Stimulated activated naive CD8-positive, alpha-beta T cell treated with anti-CD3 and anti-CD28 coated beads, Interleukin-15, Interleukin-2, amounts not matched to agents 100 U/mL and 50 U/mL, for 24 hours (primary cell): ENCODE measurements at places on chromosomes 7 and 10.

DNA sequence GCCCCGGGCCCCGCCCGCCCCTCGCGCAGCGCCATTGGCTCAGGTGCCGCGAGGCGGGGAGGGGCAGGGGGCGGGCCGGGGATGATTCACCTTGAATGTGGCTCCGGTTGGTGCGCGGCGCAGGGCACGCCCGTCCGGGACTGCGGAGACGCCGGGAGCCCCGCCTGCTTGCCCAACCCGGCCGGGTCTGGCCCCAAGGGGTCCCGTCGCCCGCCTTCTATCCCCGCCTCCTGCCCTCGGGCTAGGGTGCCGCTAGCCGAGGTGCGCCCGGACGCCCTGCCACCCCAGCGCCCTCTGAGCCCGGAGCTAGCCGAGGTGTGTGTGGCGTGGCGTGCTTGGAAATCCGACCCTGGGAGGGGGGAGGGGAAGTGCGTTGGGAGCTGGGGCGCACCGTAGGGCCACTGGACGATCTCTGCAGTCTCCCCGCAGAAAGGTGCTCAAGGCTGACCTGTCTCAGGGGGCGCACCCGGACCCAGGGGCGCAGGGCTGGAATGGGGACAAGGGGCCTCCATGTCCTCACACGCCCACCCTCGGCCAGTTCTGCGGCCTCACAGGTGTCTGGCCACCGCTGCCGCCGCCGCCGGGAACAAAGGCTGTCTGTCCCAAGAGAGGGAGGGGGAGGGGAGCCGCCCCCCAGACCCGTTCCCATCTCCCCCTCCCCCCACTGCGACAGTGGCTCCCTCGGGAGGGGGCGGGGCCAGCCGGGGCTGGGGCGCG lies 168.9 kb downstream of the NRF1 start:
- peak; percentile 85 for DNase-seq

- DNase-seq, result no peak
Measured at GRCh38 chr10:98246911-98247805, 20.8 kb downstream of the LOXL4 start.

DNA sequence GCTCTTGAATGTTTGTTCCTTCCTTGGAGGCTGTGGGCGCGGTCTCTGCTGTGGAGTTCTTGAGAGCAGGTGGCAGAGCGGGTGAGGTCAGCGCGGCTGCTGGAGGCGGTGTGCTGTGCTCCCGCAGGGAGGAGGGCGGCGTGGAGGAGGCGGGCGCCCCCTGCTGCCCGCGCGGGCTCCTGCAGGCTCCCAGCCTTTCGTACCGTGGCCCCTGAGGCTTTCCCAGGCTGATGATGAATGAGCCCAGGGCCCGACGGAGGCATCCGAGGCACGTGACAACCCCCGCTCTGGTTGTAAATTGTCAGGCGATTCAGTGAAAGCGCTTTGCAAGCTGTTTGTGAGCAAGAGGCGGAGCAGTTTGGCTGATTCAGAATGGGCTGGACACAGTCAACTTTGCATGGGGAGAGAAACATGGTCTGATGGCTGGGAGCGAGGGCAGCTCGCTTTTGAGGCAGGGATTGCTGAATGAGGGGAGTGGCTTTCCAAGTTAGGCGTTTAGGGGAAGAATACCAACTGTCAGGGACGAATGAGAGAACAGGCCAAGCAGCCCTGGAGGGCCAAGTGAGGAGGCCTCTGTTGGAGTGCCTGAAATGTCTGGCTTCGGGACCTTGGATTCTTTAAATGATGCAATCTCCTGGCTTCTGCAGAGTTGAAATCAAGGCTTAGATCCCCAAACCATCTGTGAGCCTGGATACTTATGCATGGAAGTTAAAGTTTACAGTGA lies 46.6 kb downstream of the CDHR3 start:
- DNase-seq, result peak; percentile 83

DNA sequence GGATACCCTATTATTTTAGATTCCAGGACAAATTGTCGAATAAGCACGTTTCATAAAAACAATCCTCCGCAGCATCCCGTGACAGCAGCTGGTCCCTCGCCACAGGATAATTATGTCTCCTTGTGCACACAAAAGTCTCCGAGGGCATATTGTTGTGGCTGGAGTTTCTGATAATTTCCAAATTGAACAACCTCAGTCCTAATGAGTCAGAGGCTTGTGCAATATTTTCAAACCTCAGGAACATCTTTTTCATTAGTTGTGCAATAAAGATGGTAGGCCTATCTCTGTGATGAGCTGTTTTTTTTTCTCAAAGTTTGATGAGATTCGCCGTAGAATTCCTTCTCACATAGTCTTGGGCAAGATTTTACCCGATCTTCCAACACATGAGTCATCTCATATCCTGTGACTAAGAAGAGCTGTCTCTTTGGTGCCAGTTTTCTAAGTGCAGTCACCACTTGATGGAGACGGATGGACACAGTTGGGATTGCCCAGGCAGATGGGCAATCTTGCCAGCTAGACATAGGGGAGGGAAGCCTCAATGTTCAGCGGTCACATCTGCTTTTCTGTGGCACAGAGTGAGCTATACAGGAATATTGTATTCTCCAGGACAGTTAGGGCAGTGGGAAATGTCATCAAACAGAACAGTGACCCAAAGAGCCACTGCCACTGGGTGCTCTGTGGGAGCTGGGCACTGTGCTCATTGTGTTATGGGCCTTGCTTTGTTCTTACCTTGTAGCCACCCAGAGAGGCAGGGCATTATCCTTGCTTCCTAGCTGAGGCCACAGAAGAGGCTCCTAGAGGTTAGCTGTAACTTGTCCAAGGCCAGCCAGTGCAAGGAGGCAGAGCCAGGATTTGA lies 7.8 kb downstream of the HTRA1 start:
- no peak for DNase-seq

DNA sequence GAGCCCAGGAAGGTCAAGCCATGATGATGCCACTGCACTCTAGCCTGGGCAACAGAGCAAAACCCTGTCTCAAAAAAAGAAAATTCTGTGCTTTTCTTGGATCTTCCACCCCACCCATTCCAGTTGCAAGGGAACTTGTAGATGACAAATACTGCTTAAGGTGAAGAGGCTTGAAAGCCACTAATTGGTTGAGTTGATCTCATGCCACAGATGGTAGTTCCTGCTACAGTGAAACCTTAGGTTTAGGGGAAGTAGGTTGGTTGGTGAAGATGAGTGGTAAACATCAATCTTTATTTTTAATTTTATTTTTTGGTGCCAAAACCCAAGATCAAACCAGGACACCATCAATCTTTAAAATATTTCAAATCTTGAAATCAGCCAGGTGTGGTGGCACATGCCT lies 2.9 kb upstream of the GDI2 start:
- DNase-seq, result no peak

GRCh38 chr10:62433901-62434300 lies 59.7 kb downstream of the ZNF365 start:
- DNase-seq, result no peak

DNA sequence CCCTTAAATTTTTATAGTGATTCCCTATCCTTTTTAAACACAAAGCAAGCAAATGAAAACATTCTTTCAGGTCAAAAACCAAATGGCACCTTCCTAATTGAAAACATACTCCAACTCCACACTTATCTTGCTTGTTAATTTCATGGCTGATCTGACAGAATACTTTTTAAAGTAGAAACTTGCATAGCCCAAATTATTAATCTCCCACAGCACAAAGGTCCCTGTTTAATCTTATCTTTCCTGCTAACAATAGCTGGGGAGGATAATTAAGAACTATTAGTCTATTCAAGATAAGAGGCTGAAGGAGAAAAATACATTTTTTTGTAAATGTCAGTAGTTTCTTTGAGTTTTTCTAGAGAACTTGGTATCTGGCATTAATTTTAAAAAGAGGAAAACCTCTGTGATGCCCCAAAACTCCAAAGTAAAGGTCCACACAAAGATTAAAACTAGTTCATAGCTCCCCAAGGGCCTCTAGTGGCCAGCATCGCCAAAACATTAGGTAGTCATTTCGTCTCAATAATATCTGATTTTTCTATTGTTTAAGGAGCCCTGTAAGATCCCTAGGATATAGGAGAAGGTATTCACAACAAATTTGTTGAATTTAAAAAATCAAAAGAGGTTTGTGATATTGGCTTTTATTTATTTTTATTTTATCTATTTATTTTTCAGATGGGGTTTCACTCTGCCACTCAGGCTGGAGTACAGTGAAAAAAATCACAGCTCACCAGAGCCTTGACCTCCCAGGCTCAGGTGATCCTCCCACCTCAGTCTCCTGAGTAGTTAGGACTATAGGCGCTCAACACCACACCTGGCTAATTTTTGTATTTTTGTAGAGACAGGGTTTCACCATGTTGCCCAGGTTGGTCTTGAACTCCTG lies 14.7 kb downstream of the CDNF start:
- peak; percentile 37 for DNase-seq

DNA sequence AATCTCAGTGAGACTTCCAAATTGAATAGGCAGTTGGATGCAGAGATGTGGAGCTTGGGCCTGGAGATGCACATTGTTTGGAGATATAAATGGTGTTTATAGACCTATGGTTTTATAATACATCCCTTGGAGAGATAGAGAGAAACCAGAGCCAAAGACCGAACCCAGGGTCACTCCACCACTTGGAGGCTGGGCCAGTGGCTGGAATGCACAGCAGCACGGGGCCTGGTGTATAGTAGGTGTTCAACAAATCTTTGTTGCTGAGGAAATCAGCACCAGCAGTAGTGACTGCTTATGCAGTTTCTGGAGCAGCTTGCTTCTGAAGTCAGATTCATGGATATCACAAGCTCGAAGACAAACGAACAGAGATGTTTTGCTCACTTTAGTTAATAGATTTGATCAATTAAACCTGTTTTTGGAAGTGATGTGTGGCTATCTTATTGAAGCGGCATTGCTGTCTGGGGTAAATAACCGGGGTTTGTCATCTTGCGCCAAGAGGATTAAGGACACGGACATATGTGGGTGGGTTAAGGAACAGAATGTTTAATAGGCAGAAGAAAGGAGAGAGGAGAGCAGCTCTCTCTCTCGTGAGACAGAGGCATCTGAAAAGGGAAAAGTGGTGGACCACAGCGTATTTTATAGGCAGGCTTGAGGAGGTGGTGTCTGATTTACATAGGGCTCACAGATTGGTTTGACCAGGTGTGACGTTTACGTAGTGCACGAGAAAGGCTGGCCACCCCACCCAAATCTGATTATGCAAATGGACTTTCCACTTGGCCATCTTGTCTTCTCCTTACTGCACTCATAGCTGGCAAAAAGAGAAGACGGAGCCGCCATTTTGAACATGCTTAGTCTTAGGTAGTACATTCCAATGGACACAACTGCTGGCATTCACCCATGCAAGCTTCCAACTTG lies 11.1 kb downstream of the RBP4 start:
- no peak for DNase-seq

GRCh38 chr7:42617806-42618457 lies 293.9 kb downstream of the C7orf25 start:
- no peak for DNase-seq

- no peak for DNase-seq
Measured at GRCh38 chr10:115762029-115762428, 511.0 kb downstream of the GFRA1 start.

DNA sequence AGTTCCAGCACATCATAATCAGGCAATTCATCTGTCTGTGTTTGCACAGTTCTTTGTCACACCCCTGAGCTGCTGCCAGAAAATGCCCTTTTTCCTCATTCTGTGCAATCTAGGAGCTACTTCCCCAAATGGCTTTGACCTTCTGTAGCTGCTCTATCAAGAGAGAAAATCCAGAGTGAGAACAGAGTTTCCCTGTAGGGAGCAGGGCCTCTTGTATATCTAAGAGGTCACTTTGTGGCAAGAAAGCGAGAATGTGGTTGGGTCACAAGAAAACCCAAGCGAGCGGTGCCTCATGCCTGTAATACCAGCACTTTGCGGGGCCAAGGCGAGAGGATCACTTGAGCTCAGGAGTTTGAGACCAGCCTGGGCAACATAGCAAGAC lies 24.3 kb downstream of the SLC29A3 start:
- no peak for DNase-seq

GRCh38 chr7:36633377-36633776 lies 90.9 kb downstream of the AOAH start:
- no peak for DNase-seq

DNA sequence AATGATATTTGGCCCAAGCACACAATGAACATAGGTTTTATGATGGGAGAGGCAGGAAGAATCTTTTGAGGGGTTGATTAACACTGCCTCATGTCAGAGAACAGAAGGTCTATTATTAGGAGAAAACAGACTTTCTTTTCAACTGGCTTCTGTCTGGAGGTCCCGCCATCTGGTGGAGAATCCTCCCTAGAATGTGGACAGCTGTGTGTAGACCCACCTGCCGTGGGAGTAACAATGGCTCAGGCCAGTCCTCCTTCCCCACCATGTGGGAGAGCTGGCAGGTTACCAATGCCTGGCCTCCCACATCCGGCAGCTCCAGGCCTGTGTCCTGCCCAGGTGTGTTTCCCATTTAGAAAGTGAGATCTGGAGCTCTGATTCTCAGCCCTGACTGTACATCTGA lies 70.4 kb upstream of the AOAH start:
- no peak for DNase-seq

- DNase-seq, result peak; percentile 80
Measured at GRCh38 chr10:96830511-96831199, 1.4 kb upstream of the LCOR start.

DNA sequence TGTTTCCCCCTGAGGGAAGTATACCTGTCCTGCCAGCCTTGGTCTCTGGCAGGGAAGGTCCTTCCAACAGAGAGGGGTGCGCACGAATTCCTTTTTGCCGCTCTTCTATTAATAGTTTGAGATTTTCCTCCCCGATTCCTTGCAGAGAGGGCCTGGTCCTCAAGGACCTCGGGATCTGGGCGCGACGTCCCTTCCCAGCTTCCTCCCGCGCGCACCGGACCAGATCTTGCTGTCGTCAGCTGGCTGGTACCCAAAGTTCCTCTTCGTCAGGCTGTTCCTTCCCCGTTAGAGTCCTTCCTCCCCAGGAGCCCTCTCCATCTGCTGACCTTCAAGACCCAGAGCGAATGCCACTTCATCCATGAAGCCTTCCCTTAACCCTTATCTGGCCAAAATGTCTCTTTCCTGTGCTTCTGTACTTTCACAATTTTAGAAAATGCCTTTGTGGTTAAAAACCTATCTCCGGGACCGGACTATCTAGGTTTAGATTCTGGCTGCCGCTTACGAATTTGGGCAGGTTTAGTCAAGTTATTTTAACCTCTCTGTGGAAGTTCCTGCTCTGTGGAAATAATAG lies 851 bp upstream of the GOT1 start:
- peak; percentile 43 for DNase-seq

DNA sequence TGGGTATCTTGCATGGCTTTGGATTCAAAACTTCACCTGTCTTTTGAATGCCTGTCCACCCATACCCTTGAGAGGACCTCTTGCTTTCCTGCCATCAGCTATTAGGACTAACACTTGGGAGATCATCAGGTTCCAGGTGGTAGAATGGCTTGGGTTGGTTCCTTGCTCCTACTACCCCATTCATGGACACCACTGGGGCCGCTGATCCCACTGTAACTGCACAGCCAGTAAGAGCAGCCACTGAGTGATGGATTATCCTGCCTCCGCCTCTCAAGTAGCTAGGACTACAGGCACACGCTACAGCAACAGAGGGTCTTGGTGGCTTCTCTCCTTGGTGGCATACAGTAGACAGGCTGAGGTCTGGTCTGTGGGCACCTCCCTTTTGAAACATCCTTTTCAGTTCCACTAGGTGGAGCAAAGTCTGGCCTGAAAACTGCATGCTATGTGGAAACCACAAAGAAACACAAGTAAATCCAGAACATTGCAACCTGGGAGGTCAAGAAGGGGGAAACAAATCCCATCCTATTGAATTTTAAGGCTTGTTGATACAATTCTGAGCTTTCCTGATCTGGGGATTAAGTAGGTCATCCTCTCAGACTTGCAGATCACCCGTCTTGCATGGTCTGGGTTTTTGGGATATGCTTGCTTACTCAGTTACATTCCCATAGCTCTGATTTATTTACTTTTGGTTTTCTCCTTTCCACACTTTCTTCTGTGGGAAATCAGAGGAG lies 9.4 kb downstream of the WBP1L start:
- DNase-seq, result no peak

GRCh38 chr10:86489071-86489810 lies 32.4 kb downstream of the WAPL start:
- DNase-seq, result no peak
